NCI-H2081 treated with DMSO at 0.1 percent for 48 hours (cell line): ENCODE measurements at places on chromosomes 3 and 15.

- no peak for DNase-seq
These were observed 61.3 kb downstream of the EDEM1 start for GRCh38 chr3:5248822-5249221.

- DNase-seq, result no peak
These were observed 8.8 kb upstream of the KCTD6 start for GRCh38 chr3:58482917-58483636.

- no peak for DNase-seq
These were observed 37.3 kb downstream of the BSN start for GRCh38 chr3:49591615-49592014.

DNA sequence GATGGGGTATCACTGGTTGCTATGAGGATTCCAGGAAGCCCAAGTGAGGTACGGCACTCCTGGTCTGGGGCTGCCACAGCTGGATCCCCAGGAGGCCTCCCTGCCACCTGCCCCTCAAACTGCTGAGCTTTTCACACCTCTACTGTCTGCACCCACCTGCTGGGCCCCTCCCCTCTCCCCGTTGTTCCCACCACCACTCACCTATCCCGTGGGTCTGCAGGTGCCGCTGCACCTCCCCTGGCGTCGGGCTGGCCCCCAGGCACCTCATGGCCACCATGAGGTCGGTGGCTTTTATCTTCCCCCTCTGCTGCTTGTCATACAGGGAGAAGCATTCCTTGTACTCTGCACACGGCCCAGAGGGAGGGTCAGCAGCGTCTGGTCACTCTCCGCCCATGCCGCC lies 5.8 kb downstream of the CALML4 start:
- DNase-seq, result no peak

DNA sequence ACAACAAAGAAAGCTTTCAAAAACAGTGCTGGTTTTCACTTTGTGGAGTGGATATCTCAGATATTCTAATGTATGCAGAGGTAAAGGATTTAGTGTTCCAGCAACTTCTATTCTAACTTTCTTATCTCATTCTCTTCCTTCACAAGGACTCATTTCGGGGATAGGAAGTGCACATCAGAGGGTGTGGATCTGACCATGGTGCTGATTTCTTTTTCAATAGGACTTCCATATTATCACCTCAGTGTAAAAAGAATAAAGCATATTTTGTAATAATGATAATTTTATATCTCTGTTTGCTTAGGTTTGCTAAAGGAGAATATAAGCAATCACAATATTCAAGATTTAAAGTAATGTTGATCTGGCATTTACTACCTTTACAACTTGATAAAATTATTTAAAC lies 12.5 kb upstream of the CADM2 start:
- DNase-seq, result no peak
